Bronchial epithelial cell (primary cell): ENCODE measurements at places on chromosomes 5 and 9.

GRCh38 chr9:122918310-122918709 is 5.2 kb upstream of the ZBTB6 start:
- no peak for DNase-seq

DNA sequence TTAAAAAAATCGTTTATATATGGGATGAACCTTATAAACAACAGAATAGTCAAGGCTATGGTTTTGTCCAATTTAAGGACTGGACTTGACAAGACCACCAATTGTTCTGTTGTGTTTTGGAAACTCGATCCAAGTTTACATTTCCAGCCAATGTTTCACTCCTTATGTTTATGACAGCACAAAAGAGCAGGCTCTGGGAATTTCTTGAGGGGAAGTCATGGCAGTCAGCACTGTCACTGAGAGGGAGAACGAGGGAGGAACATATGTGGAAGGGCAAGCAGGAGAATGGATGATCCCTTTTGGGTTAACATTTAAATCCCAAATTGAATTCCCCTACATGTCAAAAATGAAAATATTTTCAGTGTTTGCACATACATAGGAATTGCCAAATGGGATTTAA is 292.5 kb downstream of the MARCHF11 start:
- no peak for DNase-seq

DNA sequence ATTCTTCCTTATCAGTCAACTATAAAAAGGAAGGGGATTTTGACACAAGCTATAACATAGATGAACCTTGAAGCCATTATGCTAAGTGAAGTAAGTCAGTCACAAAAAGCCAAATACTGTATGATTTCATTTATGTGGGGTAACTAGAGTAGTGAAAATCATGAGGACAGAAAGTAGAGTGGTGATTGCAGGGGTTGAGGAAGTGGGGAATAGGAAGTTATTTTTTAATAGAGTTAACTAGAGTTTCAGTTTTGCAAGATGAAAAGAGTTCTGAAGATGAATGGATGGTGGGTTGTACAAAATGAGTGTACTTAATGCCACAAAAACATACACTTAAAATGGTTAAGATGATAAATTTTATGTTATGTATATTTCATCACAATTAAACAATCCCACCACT is 65.4 kb upstream of the FAM174A start:
- DNase-seq, result no peak

GRCh38 chr9:108836781-108837180 is 19.0 kb downstream of the ACTL7B start:
- peak; percentile 97 for DNase-seq

DNA sequence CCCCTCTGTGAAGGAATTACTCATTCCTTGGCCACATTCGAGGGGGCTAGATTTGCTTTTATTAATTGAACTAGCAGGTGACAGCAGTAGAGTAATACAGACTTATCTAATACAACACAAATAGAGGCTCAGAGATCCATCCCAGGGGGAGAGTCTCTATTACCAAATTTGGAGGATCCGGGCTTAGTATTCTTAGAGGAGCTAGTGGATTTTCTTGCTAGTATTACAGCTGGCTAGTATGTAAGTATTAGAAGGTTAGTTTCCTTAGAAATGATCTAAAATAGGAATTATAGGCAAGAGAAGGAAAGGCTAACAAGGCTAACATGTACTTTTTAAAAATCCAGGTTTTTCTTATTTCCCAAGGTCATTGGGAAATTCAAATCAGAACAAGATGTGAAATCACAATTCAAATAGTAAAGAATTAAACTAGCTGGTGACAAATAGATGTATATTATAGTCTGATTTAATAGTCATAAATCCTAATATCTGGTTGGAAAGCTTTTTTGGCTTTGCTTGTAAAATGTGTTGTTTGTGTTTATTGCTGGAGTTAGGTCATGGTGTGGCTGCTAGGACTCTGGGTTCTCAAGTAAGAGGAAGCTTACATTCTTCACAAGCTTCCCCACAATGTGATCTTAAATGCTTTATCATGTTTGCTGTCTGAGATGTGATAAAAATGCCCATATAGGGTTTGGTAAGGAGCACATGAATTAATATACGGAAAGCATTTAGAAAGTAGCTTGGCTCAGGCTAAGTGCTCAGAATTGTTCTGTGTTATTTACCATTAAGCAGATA is 160.4 kb upstream of the MPDZ start:
- no peak for DNase-seq

DNA sequence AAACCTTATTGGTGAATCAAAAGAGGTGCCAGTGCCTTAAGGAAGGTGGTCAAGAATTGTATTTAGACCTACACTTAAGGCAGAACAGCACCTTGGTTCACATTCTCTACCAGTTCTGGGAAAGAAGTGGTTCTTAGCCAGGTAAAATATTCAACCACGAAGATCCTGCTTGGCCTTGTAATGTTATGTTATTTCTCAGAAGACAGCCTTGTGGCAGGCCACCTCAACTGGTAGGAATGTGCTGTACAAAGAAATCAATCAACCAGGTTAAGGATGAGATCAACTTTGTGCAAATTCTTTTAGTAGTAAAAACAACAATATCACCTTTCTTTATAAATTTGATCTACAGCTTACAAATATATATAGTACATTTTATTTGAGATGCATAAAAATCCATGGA is 246.8 kb downstream of the ARRDC3 start:
- DNase-seq, result peak; percentile 80

DNA sequence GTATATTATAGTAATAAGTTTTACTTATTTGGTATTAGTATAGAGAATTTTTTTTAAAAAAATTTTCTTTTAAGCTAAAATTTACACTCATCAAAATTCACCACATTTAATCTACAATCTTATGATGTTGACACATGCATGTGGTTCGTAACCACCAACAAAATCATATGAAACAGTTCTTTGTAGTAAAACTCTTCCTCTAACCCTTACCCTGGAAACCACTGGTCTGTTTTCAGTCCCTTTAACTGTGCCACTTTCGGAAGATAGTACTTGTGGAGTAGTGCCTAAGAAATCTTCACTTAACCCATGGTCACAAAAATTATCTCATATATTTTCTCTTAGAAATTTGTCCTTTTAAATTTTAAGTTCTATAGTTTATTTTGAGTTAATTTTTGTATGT is 1498.8 kb downstream of the MAT2B start:
- DNase-seq, result no peak

- peak; percentile 51 for DNase-seq
These were observed 2.8 kb downstream of the MELK start for GRCh38 chr9:36575411-36575882.

- DNase-seq, result no peak
These were observed 835.7 kb downstream of the MAT2B start for GRCh38 chr5:164341056-164341619.

- DNase-seq, result no peak
These were observed 207.6 kb upstream of the S1PR3 start for GRCh38 chr9:88783711-88784083.

DNA sequence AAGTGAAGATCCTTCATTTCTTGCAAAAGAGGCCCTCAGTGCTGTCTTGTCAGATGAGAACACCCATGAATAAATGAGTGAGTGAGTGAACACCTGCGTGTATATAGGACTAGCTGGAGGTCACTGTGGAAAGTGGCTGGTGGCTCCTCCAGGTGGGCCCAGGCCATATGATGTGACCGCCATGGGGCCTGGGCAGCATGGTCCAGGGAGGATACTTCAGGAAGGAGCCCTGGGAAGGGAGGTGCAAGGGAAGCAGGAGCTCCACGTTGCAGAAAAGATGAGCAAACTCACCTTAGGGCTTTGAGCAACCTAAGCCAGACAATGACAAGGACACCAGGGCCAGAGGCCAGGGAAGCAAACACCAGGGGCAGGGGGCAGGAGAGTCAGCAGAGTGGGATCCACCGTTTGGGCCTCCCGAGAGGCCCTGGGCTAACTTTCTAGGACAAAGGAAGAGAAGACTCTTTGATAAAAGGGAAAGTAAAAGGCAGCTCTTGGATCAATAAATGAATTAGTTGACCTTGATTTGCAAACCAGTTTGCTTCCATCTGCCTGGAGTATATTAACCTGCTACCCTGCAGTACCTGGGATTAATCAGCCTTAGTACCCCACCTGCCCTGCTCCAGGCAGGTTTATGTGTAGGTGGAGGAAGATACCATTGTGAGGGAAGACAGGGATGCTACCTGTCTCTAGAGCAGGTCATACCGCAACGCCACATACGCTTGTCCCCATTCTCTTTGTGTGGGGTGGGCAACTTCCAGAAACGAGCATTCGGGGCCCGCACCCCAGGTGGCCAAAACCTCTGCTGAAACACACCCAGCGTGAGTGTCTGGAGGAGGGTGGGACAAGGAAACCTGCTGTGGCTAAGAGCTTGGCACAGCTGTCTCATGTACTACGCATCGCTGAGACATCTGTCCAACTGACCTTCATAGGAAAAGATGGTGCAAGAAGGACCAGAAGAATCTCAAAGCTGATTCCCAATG is 51.4 kb upstream of the OLFM1 start:
- DNase-seq, result no peak

- peak; percentile 57 for DNase-seq
These were observed 5.4 kb downstream of the MRPS27 start for GRCh38 chr5:72314571-72315172.

DNA sequence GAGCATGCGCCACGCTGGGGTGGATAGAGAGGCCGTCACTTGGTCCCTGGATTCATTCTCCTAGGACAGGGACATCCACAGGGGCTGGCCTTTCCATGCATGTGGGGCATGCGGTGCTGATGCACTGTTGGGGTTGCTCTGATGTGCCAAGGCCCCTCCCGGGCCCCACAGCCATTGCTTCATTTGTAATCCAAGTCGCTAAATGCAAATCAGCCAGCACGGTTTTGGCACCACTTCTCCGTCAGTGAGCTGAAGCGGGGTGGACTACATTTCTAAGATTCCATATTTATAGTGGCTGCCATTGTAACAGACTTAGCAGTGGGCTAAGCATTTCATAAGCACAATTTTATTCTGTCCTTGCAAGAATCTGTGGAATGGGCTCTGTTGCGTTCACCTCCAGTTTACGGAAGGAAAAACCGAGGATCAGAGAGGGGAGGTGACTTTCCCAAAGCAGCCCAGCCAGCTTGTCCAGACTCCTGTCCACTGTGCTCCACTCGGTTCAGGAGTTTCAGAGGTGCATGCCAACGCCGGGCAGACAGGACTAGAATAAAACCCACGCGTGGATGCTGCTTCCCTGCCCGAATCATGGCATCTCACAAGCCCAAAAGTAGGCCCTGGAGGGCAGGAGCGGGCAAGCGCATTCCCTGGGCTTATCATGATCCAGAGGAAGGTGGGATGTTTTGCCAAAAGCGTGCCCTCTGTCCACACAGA is 102.6 kb upstream of the COL5A1 start:
- no peak for DNase-seq

DNA sequence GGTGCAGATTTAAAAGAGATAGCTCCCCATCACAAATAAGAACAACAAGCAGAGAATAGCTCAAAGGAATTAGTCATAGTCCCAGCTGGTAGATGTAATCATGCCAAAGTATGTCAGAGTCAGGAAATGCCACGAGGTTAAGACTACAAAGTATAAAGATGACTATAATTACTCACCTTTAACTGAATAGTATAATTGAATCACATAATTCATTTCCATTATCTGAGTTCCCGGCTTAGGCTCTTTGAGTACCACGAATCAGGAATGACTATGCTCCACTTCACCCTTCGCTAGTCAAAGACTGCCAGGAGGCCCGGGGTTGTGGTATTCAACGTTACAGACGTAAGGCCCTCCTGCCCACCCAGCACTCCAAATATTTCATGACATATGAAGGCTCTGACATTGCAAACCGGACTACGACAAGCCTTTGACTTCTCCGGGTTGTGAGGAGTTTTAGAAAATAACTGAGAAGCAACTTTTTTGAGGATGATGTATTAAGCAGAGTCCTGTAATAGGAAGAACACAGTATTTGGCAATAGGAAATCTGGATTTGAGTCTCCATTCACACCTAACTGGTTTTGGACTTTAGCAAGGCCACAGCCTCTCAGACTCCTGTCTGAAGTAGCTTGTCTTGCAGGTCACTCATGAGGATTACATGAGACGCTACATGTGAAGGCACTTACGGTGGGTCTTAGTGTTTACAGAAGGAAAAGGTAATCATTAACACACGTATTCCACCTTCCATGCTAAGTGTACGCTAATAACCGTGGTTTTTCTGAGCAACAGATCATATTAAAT is 64.6 kb downstream of the ENC1 start:
- peak; percentile 93 for DNase-seq

DNA sequence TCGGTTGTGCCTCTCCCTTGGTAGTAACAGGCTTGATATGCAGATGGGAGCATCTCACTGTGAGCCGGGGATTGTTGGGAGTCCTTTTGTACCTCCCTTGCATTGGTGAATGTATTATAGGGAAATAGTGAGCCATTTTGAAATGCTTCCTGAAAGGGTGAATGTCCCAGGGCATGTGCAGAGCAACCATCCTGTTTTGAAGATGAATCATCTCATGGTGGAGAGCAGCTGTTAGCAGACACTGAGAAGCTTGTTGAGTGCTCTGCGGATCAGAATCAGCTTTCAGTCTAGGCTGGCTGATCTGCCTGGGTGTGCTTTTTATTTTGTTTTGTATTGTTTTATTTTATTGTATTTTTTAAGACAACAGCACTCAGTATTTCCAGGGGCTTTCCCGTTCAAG is 29.7 kb downstream of the SLC36A1 start:
- peak; percentile 23 for DNase-seq

- no peak for DNase-seq
These were observed 39.4 kb downstream of the MRPL36 start for GRCh38 chr5:1760231-1760630.

- DNase-seq, result no peak
These were observed 80.1 kb downstream of the TRIM32 start for GRCh38 chr9:116767219-116767618.

DNA sequence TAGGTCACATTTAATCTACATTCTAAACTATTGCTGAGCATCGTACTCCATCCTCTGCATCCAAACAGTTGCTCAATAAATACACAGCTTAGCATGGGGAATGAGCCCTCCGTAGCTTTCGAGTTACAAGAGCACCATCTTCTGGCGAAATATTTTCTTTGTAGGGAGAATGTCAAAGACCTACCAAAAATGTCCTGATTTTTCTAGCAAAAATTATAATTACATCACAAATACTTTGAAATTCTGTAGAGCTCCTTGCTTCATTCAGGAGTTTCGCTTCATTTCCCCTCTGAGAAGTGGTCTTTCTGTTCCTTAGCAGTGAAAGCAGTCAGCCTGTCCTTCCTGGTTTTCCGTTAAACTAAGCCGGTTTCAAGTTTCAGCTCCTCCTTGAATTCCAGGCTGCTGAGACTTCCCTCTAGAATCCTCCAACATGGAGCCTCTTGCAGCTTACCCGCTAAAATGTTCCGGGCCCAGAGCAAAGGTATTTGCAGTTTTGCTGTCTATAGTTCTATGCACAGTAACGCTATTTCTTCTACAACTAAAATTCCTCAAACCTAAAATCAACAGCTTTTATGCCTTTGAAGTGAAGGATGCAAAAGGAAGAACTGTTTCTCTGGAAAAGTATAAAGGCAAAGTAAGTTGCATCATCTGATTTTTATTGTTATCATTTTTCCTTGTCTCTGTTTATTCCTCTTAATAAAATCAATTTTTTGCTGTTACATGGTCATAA is at the start of gene GPX8:
GPX8 (plus strand) TSS at position 409 of the 730 bp plus-strand sequence; CDS start at position 431, 22 bp downstream.
- DNase-seq, result peak; percentile 85

GRCh38 chr9:107260437-107261081 is 22.5 kb upstream of the RAD23B start:
- no peak for DNase-seq

- no peak for DNase-seq
These were observed 207.9 kb downstream of the HINT1 start for GRCh38 chr5:130957151-130957550.

GRCh38 chr9:15541872-15542271 is 11.0 kb upstream of the CCDC171 start:
- no peak for DNase-seq
